Common myeloid progenitor, CD34-positive (primary cell): ENCODE measurements at places on chromosomes 3 and 15.

DNA sequence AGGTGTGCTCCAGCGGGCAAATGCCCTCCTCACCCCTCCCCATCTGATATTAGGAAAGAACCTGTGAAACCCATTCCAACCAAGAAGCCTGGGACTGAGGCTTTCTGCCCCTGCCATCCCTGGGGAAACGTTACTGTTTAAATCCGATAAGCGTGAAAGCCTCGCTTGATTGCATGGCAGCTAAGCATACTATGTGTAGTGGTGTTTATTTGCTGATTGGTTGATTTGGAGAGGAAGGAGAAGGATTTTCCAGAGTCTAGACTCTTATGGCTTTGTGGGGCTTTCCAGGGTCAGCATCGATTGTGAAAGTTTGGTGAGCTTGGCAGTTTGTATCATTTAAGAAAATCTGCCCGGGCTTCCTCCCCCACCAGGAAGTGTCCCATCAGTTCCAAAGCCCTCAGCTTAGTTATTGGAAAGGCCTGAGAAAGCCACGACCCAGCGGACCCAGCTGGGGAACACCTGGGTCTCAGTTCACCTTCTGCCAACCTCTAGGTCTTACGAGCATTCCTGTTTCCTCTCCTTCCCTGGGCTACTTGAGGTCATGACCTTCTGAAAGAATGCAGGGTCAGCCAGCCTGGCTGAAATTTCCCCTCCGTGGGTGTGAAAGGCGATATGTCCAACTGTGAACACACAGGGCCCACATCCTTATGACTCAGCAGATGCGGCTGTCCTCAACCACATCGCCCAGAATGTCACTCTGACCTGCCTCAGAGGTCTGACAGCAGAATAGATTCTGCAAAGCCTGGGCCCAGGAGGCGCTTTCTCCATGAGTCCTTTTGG lies 62.8 kb upstream of the HERC1 start:
- peak; percentile 49 for DNase-seq

- no peak for DNase-seq
These were observed 55.9 kb downstream of the PDIA5 start for GRCh38 chr3:123122525-123123315.

DNA sequence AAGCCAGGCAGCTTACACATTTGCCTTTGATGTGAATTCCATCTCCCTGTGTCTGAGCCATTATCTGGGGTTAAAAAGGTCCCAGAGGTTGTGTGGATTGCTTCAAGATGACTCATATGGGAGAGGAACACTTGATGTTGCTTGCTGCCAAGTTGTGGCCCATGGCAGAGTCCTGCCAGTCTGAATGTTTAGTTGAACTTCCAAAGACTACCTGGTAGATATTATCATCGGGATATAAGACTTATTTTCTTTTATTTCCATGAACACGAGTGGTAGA lies 85.6 kb downstream of the TJP1 start:
- no peak for DNase-seq

DNA sequence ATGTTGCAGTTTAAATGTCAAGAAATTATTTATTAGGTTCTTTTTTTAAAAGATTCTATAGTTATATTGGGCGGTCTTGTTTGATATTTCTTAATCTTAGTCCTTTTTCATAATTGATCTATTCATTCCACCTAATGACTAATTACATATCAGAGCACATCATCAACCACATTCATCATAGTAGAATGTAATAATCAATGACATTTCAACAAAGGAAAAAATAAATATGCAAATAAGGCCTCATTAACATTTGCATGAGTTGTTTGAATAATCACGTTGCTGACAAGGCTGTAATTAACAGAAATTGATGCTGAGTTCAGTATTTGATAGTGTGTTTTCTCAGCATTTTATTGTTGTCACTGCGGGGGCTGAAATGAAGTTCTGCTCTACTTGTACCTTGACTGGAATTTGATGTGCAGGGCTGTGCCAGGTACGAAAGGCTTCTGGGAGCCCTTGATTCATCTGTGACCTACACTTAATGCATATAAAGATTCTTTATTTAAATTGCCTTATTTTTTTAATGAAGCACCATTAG lies 215.7 kb downstream of the TCF12 start:
- DNase-seq, result no peak

- peak; percentile 23 for DNase-seq
These were observed 4.2 kb downstream of the CCDC71 start for GRCh38 chr3:49161808-49162530.

DNA sequence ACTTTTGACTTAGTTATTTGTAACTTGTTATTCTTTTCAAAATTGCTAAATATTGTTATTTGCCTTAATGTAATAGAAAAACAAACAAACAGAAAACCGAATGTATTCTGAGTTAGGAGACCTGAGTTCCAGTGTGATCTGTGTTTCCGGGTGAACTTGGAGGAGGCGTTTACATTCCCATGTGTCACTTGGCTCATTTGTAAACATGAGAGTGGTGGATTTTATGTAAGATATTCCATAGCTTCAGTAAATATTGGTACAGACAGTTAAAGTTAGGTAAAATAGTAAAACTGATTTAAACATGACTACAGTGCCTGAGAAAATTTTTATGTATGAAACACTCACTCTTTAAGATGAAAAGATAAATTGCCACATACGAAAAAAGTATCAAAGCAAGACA lies 287.3 kb upstream of the POU1F1 start:
- DNase-seq, result no peak

DNA sequence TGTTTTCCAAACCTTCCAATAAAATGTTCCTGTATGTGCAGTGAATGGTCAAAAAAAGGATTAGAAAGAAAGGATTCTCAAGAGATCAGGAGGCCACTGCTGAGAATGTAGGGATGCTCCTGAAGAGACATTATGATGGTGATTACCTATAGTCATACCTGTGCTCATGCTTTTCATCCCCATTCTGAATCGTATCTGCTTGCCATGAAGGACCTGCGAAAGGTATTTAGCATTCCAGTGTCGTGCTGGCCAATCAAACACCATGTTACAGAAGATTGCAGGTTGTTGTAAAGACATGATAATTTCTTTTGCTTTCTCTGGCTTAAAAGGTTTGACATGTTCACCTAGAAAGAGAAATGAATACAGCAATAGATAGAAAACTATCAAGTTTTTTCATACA lies 16.1 kb downstream of the HSPBAP1 start:
- DNase-seq, result no peak

- no peak for DNase-seq
These were observed 48.1 kb upstream of the USP3 start for GRCh38 chr15:63456258-63456657.

GRCh38 chr3:130276203-130276803 lies 69.2 kb upstream of the COL6A5 start:
- peak; percentile 71 for DNase-seq

DNA sequence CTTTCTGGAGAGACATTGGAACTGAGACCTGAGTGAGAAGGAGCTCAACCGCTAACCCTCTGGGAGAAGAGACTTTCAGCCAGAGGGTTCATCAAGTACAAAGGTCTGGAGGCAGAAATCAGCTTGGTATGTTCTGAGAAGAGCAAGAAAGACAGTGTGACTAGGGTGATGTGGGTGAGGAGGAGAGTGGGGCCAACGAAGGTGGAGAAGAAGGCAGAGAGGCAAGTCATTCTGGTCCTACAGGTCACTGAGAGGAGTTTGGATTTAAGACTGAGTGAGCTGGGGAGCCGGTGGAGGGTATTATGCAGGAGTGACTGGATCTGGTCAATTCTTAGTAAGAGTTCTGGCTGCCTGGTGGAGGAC lies 12.2 kb downstream of the XIRP1 start:
- no peak for DNase-seq

- DNase-seq, result peak; percentile 94
These were observed at the start of gene FOXP1 for GRCh38 chr3:71583566-71584393. Gene FOXP1, minus strand, starts transcription at chr3:71583728. Its CDS starts 385,347 bp downstream, at chr3:71198381.

DNA sequence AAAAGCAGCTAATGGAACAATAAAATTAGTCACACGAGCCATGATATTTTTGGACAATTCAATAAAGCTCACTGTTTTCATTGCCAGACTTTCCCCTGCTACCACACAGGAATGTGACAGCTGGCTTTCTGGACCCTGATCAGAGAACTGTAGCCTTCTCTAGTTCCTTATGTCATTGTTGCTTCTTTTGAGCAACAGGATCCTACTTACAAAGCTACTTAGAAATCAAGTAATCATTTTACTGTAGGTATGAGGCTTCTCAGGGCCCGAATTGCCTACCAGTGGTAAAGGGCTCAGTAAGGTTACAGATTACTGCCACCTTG lies 94.3 kb upstream of the AADACL2 start:
- no peak for DNase-seq

DNA sequence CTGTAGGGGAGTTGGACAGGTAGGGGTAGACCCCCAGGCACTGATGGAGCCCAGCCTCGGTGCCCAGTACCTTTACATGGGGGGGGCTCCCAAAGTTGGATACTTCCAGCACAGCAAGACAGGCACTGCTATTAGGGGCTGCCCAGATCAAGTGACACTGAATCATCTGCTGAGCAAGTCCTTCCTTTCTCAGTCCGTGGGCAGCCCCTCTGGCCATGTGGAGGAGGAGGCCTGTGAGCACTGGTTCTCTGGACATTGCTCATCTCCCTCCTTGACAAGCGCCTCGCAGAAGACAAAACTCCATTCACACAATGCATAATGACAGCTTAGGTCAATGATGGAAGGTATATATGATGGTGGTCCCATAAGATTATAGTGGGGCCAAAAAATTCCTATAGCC lies 35.7 kb downstream of the EEFSEC start:
- DNase-seq, result no peak

- DNase-seq, result no peak
These were observed 692.8 kb downstream of the AGBL1 start for GRCh38 chr15:86772369-86773059.

- no peak for DNase-seq
These were observed 3.4 kb downstream of the DUOXA2 start for GRCh38 chr15:45117308-45118130.

GRCh38 chr3:123781571-123782275 lies 102.4 kb downstream of the MYLK start:
- DNase-seq, result no peak

GRCh38 chr15:77358545-77359240 lies 61.2 kb downstream of the PEAK1 start:
- no peak for DNase-seq

GRCh38 chr3:19595884-19596283 lies 338.1 kb downstream of the EFHB start:
- no peak for DNase-seq

DNA sequence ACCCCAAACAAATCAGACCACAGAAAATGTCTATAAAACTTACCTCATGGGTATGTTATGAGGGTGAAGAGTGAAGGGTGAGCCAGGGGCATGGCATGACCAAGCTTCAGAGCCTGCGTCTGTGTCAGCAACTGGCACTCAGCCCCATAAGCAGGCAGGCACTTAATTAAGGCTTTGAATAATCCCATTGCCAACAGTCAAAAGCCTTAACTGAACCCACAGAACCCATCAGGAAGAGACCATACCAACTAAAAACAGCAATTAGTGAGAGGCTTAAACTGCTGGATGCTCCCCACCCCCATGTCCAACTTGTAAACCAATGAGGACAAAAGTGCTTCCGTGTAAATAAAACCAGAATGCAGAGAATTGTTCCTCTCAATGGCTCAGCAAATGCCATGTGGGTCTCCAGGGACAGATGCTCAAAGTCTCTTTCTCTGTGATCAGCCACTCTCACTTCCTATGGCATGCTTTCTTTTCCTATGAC lies 126.0 kb downstream of the MYLK start:
- no peak for DNase-seq

DNA sequence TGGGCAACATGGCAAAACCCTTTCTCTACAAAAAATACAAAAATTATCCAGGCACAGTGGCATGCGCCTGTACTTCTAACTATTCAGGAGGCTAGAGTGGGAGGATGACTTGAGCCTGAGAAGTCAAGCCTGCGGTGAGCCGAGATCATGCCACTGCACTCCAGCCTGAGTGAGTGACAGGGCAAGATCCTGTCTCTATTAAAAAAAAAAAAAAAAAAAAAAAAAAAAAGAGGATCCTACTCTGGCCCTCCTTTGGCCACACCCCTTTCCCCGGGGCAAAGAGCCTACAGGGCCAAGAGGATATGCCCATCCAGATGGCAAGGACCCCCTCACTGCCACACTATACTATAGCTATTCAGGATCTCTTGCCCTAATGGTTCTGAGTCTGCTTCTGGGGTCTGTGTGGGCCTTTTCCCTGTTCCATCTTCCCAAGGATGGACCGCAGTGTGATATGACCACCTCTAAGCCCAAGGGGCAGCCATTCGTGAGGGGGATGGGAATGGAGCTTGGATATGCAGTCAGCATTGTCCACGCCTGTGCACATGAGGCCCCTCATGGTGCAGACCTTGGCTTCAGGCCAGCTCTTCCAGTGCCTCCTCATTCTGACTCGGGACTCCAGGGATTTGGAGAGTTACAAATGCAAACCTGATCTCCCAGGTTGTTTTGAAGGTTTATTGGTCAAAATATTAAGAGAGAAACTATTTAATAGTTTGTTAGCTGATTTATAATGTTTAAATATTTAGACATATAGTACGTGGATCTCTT lies 7.3 kb downstream of the TYRO3 start:
- DNase-seq, result no peak

DNA sequence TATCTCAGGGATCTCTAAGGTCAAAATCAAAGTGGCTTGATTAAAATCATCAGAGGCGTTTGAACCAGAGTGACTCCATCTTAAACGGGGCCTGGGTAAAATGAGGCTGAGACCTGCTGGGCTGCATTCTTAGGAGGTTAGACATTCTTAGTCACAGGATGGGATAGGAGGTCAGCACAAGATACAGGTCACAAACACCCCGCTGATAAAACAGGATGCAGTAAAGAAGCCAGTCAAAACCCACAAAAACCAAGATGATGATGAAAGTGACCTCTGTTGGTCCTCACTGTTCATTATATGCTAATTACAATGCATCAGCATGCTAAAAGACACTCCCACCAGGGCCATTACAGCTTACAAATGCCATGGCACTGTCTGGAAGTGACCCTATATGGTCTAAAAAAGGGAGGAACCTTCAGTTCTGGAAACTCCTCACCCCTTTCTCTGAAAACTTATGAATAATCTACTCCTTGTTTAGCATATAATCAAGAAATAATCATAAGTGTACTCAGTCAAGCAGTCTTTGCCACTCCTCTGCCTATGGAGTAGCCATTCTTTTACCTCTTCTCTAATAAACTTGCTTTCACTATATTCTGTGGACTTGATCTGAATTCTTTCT lies 143.3 kb upstream of the SLCO3A1 start:
- peak; percentile 11 for DNase-seq

GRCh38 chr3:112569265-112569664 lies 7.4 kb downstream of the SLC35A5 start:
- DNase-seq, result no peak

- no peak for DNase-seq
These were observed 40.1 kb upstream of the XCR1 start for GRCh38 chr3:46067401-46067800.

- no peak for DNase-seq
These were observed 4.5 kb downstream of the NR1I2 start for GRCh38 chr3:119786409-119786808.
